Stimulated activated CD4-positive, alpha-beta T cell treated with anti-CD3 and anti-CD28 coated beads, TNF-alpha, amount 100 ng/mL, for 1 hour (primary cell): ENCODE measurements at places on chromosomes 16 and 17.

- no peak for DNase-seq
These were observed 49.6 kb upstream of the IRX6 start for GRCh38 chr16:55274391-55274790.

- no peak for DNase-seq
These were observed 19.6 kb downstream of the OR1D5 start for GRCh38 chr17:3043737-3044365.

DNA sequence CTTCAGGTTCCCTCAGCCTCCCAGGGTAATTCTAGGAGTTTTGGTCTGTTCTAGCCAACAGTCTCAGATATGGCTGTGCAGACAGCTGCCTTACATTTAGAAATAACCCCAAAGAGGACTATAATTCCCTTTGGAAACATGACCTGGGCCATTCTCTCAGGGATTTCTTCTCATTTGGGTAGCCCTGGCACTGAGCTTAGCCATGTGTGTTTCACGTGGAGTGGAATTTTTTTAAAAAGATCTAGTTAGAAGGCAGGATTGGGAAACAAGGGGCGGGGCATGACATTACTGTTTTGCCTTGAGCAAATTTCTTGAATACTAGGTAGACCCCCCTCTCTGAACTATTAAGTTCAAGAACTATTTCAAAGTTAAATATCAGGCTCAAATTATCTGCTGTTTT, 29.6 kb upstream of the MRC2 start:
- DNase-seq: no peak

GRCh38 chr16:84443166-84443802, 61.2 kb downstream of the MEAK7 start:
- DNase-seq: no peak

- DNase-seq: no peak
These were observed 66.4 kb downstream of the METRNL start for GRCh38 chr17:83145831-83146230.

DNA sequence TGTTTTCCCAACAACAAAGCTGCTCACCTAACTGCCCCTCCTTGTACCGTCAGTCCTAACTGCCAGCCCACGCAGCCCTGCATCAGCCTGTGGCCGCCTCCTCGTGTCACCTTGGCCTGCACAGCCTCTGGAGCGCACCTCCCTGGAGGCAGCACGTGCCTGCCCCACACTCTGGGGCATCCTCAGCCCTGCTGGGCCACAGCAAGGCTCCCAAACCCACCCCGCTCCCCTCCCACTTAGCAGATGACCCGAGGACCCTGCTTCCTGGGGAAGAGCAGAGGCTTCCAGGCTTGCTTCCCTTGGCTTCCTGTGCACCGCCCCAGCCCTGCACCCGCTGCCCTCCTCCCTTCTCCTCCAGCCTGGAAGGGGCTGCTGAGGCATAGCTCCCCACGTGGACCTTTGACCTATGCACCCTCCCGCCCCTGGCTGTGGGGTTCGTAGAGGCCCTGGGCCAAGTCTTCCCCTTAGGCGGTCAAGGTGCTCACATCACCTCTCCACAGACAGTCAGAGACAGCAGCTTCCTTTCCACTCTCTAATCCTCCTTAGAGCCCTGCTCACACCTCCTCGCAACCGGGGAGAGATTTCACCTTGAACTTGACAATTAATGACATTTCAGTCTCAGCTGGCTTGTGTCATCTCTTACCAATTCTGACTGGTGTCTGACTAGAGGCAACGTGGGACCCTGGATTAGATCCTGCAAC, 115.0 kb downstream of the MGAT5B start:
- DNase-seq: no peak

GRCh38 chr16:60060731-60061130, 1326.6 kb upstream of the GOT2 start:
- DNase-seq: no peak

DNA sequence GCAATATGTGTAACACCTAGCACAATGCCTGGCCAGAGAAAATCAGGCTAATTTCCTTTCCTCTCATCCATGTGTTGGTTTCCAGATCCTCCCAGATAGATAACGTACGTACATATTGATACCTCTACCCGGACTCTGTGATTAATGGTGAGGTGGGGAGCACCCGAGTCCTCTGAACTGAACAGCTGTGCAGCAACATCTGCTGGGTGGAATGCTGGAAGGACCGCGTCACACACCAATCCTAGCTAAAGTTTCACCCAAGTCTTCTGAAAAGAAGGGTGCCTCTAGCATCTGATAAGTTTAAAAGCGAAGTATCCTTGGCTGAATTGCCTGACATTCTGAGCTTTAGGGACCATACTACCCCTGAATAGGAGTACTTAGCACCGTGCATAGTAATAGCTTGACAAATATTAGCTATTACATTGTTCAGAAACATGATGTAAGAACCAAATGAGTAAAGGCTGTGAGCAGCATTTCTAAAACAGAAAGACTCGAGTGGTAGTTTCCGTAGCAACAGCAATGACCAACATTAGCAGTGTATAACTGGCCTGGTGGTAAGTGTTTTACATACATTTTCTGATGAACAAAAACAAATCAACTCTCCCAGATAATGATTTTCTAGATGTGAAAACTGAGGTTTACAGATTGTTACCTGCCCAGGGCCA, 91.4 kb downstream of the SYCE1L start:
- no peak for DNase-seq

DNA sequence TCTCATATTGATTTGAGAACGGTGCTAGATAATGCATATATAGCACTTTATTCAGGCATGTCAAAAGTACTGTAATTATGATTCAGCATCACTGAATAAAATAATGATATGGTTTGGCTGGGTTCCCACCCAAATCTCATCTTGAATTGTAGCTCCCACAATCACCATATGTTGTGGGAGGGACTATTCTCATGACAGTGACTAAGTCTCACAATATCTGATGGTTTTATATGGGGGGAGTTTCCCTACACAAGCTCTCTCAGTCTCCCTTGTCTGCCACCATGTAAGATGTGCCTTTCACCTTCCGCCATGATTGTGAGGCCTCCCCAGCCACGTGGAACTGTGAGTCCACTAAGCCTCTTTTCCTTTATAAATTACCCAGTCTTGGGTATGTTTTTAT, 25.6 kb upstream of the LONP2 start:
- no peak for DNase-seq

GRCh38 chr17:10761281-10761680, 31.5 kb upstream of the TMEM220 start:
- DNase-seq: no peak

- DNase-seq: no peak
These were observed 342.4 kb upstream of the TBX2 start for GRCh38 chr17:61057257-61057656.

- no peak for DNase-seq
These were observed 35.9 kb upstream of the ACSM2B start for GRCh38 chr16:20611975-20612481.

DNA sequence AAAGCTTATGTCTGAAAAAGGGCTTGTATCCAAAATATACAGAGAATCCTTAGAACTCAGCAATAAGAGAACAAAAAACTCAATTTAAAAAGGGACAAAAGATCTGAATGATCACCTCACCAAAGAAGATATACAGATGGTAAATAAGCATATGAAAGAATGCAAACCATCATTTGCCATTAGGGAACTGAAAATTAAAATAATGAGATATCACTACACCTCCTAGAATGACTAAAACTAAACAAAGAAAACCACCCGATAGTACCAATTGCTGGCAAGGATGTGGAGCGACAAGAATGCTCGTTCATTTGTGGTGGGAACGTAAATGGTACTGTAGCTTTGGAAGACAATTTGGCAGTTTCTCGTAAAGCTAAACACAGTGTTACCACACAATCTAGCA, 66.9 kb upstream of the MPHOSPH6 start:
- no peak for DNase-seq

- no peak for DNase-seq
These were observed at the start of gene ASIC2 for GRCh38 chr17:33292981-33293867. Gene ASIC2, minus strand, starts transcription at chr17:33293295.

- DNase-seq: no peak
These were observed 7.8 kb downstream of the RARA start for GRCh38 chr17:40316571-40317344.

- DNase-seq: no peak
These were observed 28.5 kb upstream of the SLC38A8 start for GRCh38 chr16:84071121-84071520.

GRCh38 chr17:1577182-1577581, 14.6 kb upstream of the PITPNA start:
- DNase-seq: no peak

DNA sequence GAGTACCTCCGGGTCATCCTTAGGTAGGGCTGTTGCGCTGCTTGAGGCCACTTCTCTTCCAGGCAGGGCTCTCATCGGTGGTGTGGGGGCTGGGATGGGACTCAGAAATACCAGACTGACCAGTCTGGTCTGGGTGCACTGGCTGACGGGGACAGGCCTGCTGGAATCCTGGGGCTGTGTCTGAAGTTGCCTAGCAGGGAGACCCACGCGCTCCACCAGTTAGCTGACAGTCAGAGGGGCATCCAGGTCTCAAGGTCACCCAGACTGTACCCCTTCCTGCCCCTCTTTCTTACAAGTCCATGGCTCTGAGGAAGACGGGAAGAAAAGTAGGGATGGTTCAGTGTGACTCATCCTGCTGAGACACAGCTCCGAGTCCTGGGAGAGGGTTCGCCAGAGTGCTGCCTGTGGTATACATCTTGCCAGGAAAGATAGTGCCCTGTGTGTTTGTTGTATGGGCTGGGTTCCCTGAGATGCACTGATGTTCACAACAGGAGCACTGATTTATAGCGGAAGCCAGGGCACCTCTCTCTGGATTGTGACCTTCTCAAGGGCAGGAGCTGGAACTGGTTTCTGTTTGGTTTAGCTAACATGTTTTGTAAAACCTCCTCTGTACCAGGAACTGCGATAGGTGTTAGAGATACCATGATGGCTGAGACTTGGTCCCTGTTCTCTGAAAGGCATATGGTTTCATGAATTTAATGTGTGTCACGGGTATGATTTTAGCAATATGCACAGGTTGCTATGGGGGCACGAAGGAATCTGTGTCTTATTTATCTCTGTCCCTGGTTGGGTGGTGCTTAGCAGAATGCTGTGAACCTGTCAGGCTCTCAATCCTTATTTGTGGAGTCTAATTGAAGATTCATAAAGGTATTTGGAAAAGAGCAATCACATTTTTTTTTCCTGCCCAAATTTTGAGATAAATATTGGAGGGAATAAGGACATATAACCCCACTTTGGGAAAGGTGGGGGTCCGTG, 97.5 kb downstream of the OR1D5 start:
- no peak for DNase-seq

DNA sequence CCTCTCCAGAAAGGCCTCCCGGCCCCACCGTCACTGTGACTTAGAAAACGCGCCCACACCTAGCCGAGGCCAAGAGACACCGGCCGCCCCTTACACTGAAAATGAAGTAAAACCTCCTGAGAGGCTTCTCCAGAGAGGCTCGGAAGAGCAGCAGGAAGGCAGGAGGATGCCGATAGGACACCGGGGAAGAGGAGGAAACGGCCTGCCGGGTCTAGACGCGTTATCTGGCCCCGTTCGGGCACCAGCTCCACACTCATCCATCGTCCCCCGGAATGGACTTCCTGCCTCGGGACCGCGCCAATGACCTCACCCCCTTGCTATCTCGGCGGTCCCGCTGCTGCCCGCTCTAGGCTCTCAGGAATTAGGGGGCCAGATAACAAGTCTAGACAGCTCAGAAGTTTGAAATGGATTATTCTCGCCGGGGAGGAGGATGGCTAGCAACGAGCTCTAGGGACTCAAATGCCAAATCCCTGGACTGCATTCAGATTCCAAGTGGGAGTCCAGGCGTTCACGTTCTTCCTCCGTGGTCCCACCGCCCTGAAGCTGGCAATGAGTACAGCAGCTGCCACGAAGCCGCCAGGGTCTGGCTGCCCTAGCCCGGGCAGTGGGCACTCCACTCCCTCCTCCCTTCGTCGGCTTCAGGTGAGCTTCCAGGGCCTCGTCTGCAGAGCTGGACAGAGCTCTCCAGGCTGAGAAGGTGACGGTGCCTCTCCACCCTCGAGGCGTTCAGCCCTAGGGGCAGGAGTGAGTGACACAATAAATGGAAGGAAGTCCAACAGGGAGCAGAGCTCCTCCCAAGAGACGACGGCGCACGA, 350.9 kb downstream of the FOXL1 start:
- no peak for DNase-seq
